H1 (cell line): ENCODE measurements at places on chromosomes 2 and 18. TPM values are rescaled to one million over a fixed set of nuclear protein-coding genes. Genes with fewer than 3 reads are reported as not detected.

The ZSWIM2 gene
- not detected in 2 replicates for polyA plus RNA-seq

The RAB31 gene
- 15.2 TPM in 2 replicates for polyA plus RNA-seq

The HOXD13 gene
- not detected in 2 replicates for polyA plus RNA-seq

The GAREM1 gene
- 3.6 and 3.9 TPM in 2 replicates for polyA plus RNA-seq

The GCC2 gene
- 3.4 and 4.6 TPM in 2 replicates for polyA plus RNA-seq

The UCN gene
- polyA plus RNA-seq, result 0.35 and 0.93 TPM in 2 replicates
